Uterus (tissue), 4 donors: ENCODE measurements at places on chromosomes 16 and 17.
A peak's percentile ranks its signal among the peaks of the same experiment; 100 is the strongest.

- no peak for DNase-seq
These were observed 66.3 kb downstream of the WIPI1 start for GRCh38 chr17:68390888-68391545.

DNA sequence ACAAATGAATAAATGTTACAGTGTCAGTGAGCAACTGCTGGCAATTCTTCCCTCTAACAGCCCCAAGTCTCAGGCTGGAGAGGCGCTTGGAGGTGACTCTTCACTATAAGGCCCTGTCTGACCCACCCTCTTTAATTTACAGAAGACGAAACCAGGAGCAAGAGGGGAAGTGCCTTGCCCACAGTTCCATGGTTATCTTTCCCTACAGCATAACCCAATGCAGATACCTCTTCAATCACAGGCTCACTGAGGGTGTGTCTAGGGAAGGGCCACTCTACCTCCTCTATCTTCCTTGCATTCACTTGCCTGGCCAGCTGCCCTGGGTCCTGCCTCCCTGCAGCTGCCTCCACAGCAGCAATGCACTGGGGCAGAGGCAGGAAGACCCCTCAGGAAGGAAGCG is 9.6 kb upstream of the N4BP1 start:
- no peak for DNase-seq

GRCh38 chr17:62920300-62920699 is 45.7 kb upstream of the TANC2 start:
- DNase-seq: no peak

- no peak for DNase-seq
These were observed 123.4 kb upstream of the CACNG3 start for GRCh38 chr16:24132797-24133155.

GRCh38 chr16:66030036-66030435 is 336.5 kb upstream of the CDH5 start:
- no peak for DNase-seq

DNA sequence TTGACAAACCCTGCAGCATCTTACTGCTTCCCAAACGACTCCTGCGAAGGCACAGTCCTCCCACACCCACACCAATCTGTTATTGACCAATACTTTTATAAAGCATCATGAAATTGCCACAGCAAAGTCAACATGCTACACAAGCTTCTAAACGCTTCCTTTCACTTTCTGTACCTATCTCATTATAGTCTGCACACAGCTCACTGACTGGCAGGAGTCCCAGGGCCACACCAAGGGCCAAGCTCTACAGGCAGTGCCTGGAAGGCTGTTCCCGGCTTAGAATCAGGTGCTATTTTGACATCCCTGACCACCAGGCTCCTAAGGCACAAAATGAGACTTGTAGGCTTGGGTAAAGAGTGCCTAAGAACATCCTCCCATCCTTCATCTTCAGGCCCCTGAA is 39.5 kb downstream of the USP7 start:
- DNase-seq: no peak

DNA sequence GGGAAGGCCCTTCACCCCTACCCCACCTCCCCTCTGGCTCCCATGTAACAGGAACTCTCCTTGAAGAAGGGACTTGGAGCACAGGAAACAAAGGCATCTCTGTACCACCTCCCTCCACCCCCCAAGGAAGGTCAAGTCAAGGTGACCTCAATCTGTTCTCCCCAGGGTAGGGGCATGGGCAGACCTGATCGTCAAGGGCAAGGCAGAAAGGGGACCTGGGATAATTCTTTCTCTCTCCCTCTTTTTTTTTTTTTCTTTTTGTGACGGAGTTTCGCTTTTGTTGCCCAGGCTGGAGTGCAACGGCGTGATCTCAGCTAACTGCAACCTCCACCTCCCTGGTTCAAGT is 4.3 kb upstream of the STAT5A start:
- DNase-seq: no peak

GRCh38 chr17:41415833-41416335 is 8.5 kb downstream of the KRT37 start:
- peak; percentile 66 for DNase-seq

DNA sequence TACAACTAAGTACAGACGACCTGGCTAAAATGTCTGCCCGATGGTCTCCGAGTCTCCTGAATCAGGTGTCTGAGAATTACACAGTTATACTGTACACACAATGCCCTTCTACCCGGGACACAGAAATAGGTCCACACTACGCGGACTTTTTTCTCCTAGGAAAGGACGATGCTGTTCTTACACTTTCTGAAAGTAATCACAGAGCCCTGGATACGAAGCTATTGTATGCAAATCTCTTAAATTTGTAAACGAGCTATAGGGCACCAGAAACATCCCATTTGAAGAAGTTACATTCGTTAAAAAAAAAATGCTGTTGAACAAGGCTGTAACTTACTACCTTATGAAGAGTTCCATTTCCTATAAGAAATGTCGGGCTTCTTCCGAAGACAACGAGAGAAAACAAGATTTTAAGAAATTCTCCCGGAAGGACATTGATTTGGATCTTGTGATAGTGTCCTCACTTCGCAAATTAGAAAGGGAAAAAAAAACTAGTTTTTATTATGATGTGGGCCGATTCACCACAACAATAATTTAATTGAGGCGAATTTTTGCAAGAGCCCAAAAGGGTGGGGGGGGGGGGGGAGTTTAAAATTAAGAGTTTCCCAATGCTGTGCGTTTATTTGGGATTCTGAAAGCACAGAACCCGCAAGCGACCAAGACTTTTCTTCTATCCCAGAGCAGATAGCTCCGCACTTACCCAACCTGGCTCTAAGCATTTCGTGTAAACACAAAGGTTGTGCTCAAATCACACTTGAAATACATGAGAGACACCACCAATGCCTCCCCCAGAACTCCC is 1.5 kb upstream of the SOX9 start:
- DNase-seq: no peak

DNA sequence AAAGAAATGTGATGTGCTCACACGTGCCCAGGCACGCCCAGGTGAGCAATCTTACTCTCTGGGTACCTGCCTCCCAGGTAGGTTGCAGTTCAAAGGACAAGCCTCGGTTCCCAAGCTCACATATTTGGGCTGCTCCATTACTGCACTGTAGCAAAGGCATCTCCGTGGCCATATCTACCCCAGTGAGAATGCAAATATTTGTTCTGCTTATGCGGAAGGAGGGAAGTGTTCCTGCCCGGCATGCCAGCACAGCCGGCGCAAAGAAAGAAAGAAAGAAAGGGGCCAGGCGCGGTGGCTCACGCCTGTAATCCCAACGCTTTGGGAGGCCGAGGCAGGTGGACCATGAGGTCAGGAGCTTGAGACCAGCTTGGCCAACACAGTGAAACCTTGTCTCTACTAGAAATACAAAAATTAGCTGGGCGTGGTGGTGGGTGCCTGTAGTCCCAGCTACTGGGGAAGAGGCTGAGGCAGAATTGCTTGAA is 30.7 kb downstream of the SLC43A2 start:
- no peak for DNase-seq

- DNase-seq: no peak
These were observed 39.9 kb downstream of the BAIAP2 start for GRCh38 chr17:81074875-81075274.

- no peak for DNase-seq
These were observed 63.9 kb downstream of the RTN4RL1 start for GRCh38 chr17:1961189-1961588.

DNA sequence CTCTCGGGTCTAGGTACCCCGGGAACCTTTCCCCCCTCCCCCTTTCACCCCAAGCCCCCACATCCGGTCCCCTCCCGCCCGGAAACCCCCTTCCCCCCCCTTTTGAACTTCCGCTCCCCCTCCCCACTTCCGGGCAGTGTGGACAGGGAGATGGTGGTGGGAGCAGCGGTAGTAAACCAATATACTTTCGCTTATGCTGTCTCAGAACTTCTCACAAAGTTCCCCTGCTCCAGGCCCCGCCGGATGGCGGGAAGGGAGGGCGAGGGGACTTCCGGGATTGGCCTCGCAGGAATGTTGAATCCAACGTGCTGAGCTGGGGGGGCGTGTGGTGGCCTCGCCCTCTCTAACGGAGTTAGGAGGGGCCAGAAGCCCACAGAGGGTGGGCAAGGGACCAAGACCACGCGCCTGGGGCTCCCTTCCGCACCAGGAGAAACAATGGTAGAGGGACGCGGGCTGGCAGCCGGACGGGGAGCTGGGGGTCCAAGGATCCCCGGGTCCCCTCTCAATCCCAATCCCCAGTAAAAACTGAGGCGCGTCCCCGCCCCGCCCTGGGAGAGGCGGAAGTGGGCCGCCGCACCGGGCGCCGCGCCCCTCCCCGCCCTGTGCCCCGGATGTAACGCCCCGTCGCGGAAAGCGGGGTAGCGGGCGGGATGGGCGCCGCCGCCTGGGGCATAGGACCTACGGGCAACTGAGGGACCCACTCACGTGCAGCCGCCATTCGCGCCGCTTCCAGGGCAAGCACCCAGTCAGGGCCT is 742 bp downstream of the PFN1 start:
- DNase-seq: peak; percentile 57

DNA sequence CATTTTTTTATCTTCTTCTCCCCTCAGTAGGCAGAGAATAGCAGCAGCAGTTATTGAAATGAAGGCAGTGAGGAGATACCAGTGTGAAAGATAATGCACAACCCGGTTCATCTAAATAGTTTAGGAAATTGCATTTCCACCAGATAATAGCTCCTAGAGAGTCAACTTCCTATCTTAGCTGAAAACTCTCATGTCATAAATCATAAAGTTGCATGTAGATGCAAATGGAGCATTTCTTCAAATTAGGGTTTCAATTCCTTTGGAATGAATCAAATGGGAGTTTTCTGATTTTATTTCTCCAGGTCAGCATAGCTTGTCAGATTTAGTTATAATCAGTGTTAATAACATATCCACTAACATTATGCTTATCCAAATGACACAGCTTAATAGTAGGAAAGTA is 335.3 kb downstream of the CNTNAP4 start:
- DNase-seq: no peak

GRCh38 chr17:45688353-45688752 is 95.8 kb upstream of the CRHR1 start:
- no peak for DNase-seq

DNA sequence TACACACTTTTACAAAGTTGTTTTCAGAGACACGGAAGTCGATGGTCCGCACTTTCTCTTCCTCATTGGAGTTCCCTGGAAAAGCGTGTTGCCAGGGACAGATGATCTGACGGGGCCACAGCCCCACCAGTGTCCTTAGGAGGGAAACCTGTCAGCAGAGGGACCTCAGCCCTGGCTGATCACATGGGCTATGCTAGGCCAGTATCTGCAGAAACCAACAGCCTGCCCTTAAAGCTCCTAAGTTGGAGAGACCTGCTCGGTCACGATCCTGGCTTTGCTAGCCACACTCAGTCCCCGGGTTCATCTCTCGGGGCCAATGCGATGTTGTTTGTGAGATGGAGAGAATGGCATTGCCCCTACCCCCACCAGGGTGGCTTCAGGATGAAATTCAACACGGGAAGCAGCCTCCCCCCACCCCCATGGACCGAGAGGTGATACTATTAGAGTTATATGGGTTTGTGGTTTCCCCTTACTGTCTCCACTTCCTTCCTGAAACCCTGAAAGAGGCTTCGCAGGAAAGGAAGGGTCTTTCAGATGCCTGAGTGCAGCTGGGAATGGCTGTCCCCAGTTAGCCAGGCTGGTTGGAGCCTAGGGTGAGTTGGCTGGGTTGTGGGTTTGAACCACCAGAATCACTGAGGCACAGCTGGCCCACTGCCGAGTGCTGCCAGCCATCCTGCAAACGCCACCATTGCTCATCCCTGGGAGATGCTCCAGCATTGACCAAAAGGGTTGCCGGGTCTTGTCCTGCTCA is 16.6 kb downstream of the RMI2 start:
- DNase-seq: no peak

DNA sequence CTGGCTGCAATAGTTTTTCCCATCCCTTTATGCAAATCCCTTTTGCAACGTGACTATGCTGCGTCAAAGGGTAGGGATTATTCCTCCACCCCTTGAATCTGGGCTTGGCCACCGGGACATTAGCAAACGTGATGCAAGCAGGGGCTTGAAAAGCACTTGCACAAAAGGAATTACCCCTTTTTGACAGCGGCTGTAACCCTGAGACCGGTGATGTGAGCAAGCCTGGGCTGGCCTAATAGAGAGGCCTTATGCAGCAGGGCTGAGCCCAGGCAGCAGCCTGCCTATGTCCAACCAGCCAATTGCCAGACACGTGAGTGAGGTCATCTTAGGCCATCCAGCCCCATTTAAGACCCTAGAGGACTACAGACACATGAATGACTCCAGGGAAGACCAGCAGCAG is 30.4 kb upstream of the PAFAH1B1 start:
- no peak for DNase-seq

- no peak for DNase-seq
These were observed 3.5 kb upstream of the SRRM2 start for GRCh38 chr16:2748757-2749455.

- no peak for DNase-seq
These were observed 201.0 kb downstream of the SPECC1 start for GRCh38 chr17:20210180-20210579.

- no peak for DNase-seq
These were observed 35.9 kb downstream of the NACA2 start for GRCh38 chr17:61555127-61555566.

- no peak for DNase-seq
These were observed 234.7 kb upstream of the SDK2 start for GRCh38 chr17:73878923-73879322.

DNA sequence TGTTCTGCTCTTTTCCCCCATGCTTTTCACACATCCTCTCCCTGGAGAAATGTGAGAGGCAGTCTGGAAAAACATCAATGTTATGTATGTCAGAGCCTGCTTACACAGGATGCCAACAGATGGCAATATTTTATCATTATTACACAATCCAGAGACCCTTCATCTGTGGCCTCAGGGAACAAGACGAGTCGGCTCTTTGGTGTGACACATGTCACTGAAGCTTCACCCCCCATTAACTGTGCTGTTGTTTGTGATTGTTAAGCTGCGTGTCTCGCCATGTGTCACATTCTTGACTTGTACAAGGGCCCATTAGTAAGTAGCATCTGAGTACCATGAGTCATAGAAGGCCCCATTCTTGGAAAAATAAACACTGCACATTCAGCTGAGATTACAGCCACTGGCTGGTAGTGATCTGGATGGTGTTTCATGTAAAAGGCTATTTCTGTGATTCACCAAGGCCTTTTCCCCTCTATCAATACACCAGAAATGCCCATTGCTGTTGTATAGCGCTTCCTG is 682.1 kb upstream of the SOX9 start:
- DNase-seq: no peak

DNA sequence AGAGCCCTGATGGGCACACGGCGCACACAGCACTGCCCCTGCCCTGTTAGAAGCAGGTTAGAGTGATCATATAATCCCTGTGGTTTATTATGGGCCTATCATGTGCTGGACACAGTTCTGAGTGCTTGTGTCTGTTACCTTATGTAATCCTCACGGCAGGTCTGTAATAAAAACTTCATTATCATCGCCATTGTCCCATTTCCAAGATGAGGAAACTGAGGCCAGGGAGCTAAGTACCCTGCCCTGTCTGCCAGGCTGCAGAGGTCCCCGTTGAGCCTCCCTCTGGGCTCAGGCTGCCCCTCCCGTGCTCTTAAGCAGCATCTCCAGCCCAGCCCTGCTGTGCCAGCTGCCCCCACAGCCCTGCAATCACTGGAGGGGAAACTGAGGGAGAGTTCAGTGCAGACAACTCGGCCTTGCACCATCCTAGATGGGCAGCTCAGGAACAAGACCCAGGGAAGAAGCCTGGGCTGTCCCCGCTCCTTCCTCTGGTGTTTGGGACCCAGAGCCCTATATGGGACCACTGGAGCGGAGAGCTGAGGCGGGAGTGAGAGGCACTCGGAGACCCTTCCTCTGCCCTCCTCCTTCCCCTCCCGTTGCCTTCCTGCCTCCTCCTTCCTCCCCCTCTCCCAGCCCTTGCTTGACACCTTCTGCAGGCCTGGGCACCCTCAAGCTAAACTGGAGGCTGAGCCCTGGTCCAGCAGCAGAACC is 42.0 kb downstream of the WNT3 start:
- no peak for DNase-seq
